ENCODE measurements at places on chromosomes 7 and 10. TPM values are rescaled to one million over a fixed set of nuclear protein-coding genes. Genes with fewer than 3 reads are reported as not detected.

CCDC146 gene
- 8.8 TPM for polyA plus RNA-seq

- DNase-seq, result no peak
Observed at GRCh38 chr10:14360961-14361360, 30.2 kb upstream of the FRMD4A start.

GRCh38 chr10:84987039-84987438 is 658.6 kb downstream of the CCSER2 start:
- no peak for DNase-seq

TMEM184A gene
- polyA plus RNA-seq, result 6.8 TPM

DNA sequence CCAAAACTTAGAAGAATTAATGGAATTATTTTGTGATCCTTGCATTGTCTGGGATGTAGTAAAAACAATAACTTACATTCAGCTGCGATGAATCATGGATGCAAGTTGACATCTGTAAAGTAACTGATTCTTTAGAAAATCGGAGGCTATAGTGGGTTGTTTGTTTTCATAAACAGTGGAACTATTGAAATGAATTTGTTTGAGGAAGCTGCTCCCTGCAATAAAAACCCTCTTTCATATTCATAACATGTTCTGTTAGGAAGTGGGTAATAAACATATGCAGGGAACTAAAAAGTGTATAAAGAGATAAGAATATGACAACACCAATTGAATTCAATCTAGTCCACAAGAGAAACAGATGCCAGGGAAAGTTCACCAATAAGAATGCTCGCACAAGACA is 53.6 kb downstream of the AGMO start:
- DNase-seq, result no peak

DNA sequence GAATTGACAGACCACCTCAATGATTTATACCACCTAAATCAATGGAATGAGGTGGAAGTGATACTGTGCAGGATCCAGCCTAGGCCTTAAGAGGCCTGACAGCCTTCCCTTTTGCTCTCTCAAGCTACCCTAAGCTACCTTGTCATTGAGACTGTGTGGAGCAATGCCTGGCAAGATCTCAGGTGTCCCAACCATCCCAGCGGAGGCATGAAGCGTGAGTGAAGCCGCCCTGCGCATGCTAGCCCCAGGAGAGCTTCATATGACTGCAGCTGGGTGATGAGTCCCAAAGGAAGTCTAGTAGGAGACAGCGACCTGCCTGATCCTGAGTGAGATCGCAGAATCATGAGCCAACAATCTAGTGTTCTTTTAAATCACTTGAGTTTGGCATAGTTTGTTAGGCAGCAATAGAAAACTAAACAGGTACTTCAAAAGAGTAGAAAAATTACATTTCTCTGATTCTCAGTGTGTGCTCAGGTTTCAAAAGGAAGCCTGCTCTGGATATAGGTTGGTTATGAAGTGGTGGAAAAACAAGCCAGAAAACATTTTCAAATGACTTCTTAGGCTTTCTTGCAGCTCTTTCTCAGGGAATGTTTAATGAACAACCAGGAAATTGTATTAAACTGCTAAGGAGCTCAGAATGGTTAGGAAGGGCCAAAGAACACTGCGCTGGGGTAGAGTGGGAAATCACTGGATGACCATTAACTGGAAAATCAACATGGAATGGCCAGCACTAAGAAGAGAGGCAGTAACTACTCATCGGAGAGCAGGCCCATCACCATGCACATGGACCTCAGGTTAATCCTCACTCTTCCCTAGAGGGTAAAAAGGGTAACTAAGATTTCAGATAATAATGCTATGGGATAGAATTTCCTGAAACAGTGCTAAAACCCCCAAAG is 535.2 kb downstream of the PHTF2 start:
- peak; percentile 19 for DNase-seq

GRCh38 chr10:120715171-120715570 is 136.0 kb upstream of the WDR11 start:
- no peak for DNase-seq

NAT16 gene
- not detected for polyA plus RNA-seq

DNA sequence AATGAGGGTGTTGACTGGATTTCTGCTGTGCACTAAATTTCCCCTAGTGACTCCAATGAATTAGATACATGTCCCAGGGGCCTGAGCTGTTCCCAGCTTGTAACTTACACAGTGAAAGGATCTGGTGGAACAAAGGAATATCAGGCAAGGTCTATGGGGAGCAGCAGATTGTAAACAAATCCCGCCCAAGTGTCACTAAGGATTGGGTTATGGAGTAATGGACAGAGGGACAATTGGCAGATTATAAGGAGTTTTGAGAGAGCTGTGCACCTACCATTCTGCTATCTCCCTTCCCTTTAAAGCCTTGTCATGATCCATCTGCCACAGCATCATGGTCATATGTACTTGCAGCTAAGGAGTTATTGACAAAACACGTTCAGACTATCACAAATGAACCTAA is 183.0 kb downstream of the RAB11FIP2 start:
- no peak for DNase-seq

GRCh38 chr10:121947343-121948330 is 19.8 kb upstream of the ATE1 start:
- DNase-seq, result no peak

- no peak for DNase-seq
Observed at GRCh38 chr7:85004402-85004801, 182.5 kb downstream of the SEMA3D start.

- DNase-seq, result no peak
Observed at GRCh38 chr7:127794136-127794535, 142.1 kb downstream of the SND1 start.

DENND2A gene
- polyA plus RNA-seq, result 6.5 TPM

DNA sequence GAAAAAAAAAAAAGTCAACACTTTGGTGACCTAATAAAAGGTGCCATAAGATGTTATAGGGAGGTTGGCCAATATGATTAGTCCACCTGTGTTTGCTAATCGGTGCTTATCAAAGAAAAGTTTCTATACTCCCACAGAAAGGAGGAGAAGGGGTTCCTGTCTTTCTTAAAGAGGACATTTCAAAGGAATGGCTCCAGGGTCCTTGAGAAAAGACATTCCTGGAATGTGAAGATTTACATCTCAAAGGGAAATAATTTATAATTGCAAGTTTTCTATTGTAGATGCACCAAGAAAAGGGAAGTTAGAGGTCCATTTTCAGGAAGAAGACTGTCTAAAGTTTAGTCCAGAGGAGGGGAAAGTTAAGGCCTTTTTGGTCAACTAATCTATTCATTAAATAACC is 715.3 kb downstream of the NXPH1 start:
- no peak for DNase-seq

IGFBP3 gene
- polyA plus RNA-seq, result 50.5 TPM

DNA sequence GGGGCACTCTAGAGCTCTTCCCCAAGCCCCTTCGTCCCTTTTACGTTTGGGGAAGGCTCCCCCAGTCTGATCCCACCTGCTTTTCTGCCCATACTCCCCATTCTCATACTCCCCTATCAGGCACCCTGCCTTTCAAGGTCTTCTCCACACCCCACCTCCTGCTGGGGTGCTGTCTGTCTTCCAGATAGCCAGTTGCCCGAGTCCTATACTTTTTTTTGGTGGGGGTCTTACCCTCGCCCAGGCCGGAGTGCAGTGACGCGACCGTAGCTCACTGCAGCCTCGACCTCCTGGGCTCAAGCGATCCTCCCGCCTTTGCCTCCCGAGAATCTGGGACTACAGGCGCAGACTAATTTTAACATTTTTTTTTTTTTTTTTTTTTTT is 775 bp upstream of the ABHD11 start:
- no peak for DNase-seq

DPYSL4 gene
- polyA plus RNA-seq, result not detected

- peak; percentile 61 for DNase-seq
Observed at GRCh38 chr10:97003804-97004201, 171.7 kb downstream of the LCOR start.

GRCh38 chr7:133124974-133125373 is 43.1 kb upstream of the CHCHD3 start:
- DNase-seq, result no peak

GRCh38 chr7:29270594-29271318 is 76.2 kb downstream of the CHN2 start:
- DNase-seq, result no peak

All from kidney (tissue), 22 donors.